ENCODE measurements at places on chromosomes 11 and 22. TPM values are rescaled to one million over a fixed set of nuclear protein-coding genes. Genes with fewer than 3 reads are reported as not detected.

DNA sequence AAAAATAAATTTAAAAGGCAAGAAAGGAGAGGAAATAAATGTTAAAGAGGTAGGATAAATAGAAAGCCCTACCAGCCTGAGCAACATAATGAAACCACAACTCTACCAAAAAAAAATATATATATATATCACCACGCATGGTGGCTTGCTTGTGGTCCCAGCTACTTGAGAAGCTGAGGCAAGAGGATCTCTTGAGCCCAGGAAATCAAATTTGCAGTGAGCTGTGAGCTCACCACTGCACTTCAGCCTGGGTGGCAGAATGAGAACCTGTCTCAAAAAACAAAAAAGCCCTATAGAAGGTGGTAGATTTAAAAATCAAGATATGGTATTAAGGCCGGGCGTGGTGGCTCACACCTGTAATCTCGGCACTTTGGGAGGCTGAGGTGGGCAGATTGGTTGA lies 10.5 kb downstream of the NUCB2 start:
- DNase-seq: no peak

GRCh38 chr11:74493791-74494630 lies 487 bp upstream of the LIPT2 start:
- no peak for DNase-seq

- DNase-seq: no peak
These were observed 2.2 kb upstream of the C11orf16 start for GRCh38 chr11:8934742-8935488.

GRCh38 chr11:97574976-97575665 lies 1185.3 kb downstream of the JRKL start:
- DNase-seq: no peak

BIRC3 gene
- 6.4 TPM for total RNA-seq
